ENCODE measurements at places on chromosomes 1 and 21. TPM values are rescaled to one million over a fixed set of nuclear protein-coding genes. Genes with fewer than 3 reads are reported as not detected.

- no peak for DNase-seq
These were observed 94.9 kb downstream of the DYRK1A start for GRCh38 chr21:37461479-37461878.

GRCh38 chr1:27710574-27710973, 15.2 kb upstream of the FAM76A start:
- DNase-seq, result no peak

NPL gene
- total RNA-seq, result 3.3 TPM

NIT1 gene
- total RNA-seq, result 25.6 TPM

DNA sequence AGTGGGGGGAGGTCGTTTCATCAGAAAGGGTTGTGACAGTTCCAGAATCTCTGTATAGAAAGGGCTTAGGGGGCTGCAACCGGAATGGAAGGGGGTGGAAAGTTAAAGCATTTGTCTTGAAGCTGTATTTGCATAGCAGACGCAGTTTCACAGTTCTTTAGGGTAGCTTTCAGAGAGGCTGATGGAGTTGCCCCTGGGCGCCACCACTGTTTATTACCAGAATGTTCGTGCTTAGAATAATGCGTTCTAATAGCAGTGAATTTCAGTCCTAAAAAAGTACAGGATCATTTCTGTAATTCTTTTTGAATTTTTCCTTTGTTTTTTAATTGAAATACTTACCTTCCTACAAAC, 1.3 kb downstream of the EXO1 start:
- no peak for DNase-seq

GRCh38 chr1:117093870-117094621, 27.5 kb downstream of the TRIM45 start:
- peak; percentile 96 for DNase-seq

- DNase-seq, result peak; percentile 93
These were observed 121.1 kb upstream of the RAVER2 start for GRCh38 chr1:64623750-64624191.

GRCh38 chr1:20172033-20172590, 13.8 kb upstream of the UBXN10 start:
- DNase-seq, result no peak

LCE3D gene
- not detected for total RNA-seq

- no peak for DNase-seq
These were observed 30.7 kb downstream of the TUFT1 start for GRCh38 chr1:151570819-151571218.

DNA sequence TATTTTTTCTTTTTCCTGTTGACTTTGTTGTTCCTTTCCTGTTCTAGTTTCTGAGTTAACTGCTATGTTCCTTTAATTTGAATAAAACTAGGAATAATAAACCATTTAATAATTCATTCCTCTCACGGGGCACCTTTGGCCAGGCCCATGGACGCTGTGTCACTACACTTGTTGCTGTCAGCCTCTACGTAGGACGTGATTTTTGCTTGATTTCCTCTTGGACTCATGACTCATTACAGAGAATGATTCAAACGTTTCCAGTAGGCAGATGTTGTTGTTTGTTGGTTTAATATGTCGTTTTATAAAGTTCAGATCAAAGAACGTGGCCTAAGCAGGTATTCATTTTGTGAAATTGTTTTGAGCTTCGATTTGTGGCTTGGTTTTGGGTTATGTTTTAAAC, 9.1 kb upstream of the SLC19A1 start:
- peak; percentile 75 for DNase-seq

DNA sequence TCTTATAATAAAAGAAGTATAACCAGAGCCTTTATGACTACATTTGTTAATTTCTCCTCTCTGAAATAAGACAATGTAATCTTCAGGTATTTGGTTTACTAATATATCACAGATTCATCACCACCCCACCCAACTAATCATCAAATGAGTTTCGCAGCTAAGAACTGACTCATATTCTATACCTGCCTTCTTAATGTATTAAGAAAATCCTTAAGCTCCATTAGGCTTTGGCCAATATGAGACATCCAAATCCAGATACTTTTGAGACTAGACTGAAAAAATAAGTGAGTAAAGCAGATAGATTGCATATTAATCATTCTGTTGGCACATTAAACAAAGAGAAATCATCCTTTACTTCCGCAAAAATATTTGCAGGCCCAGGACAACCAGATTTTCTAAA, 18.7 kb upstream of the FMO2 start:
- no peak for DNase-seq

DNA sequence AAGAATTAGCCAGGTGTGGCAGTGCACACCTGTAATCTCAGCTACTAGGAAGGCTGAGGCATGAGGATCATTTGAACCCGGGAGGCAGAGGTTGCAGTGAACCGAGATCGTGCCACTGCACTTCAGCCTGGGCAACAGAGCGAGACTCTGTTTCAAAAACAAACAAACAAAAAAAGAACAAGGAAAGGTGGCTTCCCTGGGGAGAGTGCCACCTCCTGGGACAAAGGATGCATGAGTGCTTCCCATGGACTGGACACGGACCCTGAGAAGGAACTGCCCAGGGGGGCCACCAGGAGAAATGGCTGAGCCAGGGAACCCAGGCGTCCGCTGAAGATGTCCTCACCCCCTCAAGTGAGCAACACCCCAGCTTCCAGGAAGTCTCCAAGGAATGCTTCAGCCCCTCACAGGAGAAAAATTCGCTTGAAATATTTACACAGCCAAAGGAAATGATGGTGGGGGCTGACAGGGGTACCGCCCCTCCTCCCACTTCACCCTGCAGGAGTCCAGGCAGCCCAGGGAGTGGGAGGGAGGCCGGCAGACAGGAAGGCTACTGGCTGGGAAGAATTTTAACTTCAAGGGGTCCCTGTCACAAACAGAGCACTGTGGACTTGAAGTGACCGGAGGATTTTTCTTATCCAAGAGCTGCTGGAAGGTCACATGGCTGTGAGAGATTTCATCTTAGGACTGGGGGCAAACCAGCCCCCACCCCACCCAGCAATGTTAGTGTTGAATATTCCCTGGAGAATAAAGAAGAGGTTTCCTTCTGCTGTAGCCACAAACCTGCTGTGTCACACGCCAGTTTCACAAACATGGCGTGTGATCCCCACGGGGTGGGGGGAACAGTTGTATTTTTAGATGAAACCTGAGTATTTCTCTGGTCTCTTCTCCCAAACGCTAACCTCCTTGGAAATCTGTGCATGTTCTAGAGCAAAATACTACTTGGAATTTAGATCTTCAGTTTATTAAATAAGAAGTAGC, 90.8 kb upstream of the SLC25A33 start:
- DNase-seq, result peak; percentile 41

GRCh38 chr1:77831566-77831965, 52.1 kb downstream of the MIGA1 start:
- peak; percentile 32 for DNase-seq

IER5 gene
- total RNA-seq, result 28.3 TPM

DNA sequence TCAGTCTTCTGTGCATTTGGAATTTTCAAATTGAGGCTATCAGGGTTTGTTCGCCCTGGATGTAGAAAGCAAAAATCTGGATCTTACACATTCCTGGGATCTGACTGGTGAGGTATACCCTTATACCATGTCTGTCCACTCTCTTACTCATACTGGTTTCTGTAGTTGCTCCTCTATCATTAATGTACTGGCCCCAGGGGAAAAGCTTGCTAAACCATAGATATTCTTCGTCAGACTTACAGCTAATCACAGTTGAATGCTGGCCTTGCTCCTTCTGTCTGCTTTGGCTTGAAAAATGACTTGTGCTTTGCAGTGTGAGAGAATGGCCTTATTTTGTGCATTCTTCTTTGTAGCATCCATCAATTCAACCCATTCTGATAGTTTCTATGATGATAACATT, 30.5 kb downstream of the TBCE start:
- DNase-seq, result peak; percentile 95

LYPD8 gene
- not detected for total RNA-seq

CR1 gene
- 0.14 TPM for total RNA-seq

GRCh38 chr1:85554630-85555327, 25.8 kb upstream of the CCN1 start:
- peak; percentile 81 for DNase-seq

- DNase-seq, result peak; percentile 62
These were observed 27.7 kb downstream of the PTPRF start for GRCh38 chr1:43558346-43558841.

GRCh38 chr1:54398963-54399528, 7.1 kb downstream of the SSBP3 start:
- DNase-seq, result no peak

NLRP3 gene
- 0.12 TPM for total RNA-seq

NUP210L gene
- not detected for total RNA-seq

GRCh38 chr1:154743526-154744036, 126.5 kb downstream of the KCNN3 start:
- no peak for DNase-seq

BSDC1 gene
- total RNA-seq, result 73.1 TPM

Measured in astrocyte (in vitro differentiated cells and primary cell).